ENCODE measurements at places on chromosomes 13 and 19.

DNA sequence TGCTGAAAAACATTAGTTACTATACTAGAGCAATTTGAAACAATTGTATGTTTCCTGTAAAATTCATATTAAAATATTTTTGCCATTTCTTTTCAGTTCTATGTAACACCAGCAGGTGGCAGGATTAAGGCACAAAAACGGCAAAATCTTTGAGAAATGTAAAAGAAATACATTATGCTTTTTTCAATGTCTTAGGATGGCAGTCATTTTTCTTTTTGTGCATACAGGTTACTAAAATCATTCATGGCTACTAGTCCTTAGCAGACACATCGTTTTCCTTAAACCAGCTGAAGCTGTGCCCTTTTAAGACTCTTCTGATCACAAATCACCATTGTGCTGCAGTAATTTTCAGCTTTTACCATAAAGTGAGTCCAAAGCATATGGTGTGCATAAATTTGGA is 800.7 kb upstream of the SLITRK5 start:
- DNase-seq = peak; percentile 7

DNA sequence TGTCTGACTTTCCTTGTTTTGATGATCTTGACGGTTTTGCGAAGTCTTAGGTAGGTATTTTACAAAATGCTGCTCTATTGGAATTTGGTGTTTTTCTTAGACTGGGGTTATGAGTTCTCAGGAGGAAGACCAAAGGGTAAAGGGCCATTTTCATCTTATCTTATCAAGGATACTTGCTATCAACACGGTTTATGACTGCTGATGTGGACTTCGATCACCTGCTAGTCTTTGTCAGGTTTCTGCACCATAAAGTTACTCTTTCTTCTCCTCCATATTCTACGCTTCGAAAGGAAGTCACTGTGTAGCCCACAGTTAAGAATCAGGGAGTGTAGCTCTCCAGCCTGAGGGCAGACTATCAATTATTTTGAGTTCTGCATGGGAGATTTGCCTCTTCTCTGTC is 7.4 kb upstream of the CEBPG start:
- DNase-seq = no peak

- no peak for DNase-seq
These were observed 1431.0 kb upstream of the SPRY2 start for GRCh38 chr13:81771951-81772350.

GRCh38 chr13:113182046-113182445 is 23.6 kb downstream of the PROZ start:
- no peak for DNase-seq

GRCh38 chr19:48925240-48925843 is 8.2 kb upstream of the DHDH start:
- DNase-seq = no peak

GRCh38 chr13:105050686-105051085 is 1484.8 kb downstream of the EFNB2 start:
- no peak for DNase-seq

DNA sequence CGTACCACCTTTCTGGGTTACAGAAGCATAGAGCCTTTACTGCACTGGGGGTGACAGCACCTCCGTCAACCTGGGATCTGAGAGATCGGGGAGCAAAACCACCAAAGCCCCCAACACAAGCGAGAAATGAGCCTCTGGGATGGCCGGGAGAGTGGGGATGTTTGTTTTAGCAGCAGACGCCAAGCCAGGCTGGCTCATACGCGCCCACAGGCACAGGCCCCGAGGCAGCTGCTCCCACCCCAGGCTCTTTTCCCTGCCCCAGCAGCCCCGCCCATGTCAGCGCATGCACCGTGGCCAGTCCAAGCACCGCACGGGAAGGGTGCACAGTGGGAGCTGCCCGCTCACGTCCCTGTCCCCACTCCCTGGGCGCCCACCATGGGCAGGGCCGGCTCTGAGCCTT is 8.5 kb downstream of the PIP5K1C start:
- no peak for DNase-seq

GRCh38 chr13:29266261-29266660 is 329.2 kb downstream of the SLC7A1 start:
- DNase-seq = no peak

DNA sequence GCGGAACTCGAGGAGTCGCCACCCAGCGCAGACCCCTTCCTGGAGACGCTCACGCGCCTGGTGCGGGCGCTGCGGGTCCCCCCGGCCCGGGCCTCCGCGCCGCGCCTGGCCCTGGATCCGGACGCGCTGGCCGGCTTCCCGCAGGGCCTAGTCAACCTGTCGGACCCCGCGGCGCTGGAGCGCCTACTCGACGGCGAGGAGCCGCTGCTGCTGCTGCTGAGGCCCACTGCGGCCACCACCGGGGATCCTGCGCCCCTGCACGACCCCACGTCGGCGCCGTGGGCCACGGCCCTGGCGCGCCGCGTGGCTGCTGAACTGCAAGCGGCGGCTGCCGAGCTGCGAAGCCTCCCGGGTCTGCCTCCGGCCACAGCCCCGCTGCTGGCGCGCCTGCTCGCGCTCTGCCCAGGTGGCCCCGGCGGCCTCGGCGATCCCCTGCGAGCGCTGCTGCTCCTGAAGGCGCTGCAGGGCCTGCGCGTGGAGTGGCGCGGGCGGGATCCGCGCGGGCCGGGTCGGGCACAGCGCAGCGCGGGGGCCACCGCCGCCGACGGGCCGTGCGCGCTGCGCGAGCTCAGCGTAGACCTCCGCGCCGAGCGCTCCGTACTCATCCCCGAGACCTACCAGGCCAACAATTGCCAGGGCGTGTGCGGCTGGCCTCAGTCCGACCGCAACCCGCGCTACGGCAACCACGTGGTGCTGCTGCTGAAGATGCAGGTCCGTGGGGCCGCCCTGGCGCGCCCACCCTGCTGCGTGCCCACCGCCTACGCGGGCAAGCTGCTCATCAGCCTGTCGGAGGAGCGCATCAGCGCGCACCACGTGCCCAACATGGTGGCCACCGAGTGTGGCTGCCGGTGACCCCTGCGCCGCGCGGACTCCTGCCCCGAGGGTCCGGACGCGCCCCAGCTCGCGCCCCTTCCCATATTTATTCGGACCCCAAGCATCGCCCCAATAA is 2.3 kb downstream of the AMH start:
- peak; percentile 73 for DNase-seq

GRCh38 chr19:13022859-13023636 is 27.8 kb downstream of the NFIX start:
- peak; percentile 80 for DNase-seq

DNA sequence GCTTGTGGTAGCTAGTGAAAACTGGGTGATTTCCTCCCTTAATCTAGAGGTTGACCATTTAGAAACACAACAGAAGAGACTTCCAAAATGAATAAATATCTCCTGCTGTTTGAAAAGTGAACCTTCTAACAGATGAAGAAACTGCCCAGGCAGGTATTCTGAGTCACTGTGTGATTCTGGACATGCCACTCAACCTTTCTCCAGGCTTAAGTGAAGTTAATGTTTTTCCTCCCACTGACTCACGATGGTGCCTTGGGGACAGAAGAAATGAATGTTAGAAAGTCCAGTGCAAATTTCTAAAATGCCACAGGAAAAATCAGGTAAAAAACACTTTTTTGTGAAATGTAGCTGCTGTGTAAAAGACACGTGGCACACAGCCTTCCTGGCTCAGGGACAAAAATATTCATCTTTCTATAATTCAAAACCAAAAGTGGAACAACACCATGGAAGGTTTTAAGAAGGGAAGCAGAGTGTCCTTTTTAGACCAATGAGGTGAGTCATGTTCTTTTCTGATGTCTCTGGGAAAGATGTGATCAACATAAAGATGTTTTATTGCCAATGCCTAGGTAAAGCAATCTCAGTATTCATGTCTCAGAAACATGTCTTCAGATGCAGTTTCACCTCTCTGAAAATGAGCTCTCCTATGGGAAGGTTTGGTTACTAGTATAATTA is 9.1 kb downstream of the UBE2L5 start:
- no peak for DNase-seq

DNA sequence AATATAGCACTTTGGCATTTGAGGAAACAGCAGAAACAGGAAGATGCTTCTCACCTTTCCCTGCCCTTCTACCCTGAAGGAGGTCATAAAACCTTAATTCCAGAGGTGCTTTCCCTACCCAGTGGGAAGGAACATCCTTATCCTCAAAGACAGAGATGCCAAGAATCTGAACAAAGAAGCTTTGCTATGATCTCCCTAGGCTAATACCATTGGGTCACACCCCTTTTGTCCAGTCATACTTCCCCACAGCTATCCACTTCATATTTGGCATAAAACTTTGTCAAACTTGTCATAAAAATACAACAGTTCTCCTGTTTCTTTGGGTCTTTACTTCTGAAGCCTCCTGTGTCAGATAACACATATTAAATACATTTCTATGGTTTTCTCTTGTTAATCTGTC is 21.7 kb upstream of the RXFP2 start:
- no peak for DNase-seq

- no peak for DNase-seq
These were observed 2.6 kb upstream of the CARD8 start for GRCh38 chr19:48258350-48258749.

DNA sequence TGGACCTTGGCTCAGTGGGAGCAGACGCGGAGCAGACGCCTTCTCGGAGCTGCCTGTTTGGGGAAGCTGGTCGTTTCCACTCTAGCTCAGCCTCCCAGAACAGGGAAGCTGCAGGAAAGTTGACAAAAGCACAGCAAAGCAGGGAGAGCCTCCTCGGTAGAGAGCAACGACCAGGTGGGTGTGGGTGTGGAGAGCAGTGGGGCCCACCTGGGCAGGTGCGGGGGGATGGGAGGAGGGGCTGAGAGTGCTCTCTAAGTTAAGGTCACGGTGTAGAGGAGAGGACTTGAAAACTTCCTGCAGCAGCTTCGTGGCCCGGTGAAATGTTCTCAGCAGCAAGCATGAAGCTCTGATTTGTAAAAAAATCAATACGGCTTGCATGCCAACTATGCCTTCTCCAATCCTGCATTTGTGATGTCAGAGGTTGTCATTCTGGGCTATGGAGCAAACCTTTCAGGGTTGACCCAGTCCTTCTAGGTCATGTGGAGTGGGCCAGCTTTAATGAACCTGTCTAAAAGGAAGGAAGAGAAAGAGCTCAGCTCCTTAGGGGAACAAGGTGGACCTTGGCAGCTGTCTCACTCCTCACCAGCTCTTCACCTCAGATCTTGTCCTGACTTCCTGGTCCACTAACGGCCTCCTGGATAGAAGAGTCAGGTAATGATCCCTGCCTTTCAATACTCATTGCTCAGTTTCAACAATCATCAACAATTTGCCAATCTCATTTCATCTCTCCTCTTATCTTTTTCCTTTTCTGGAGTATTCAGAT is 85.8 kb upstream of the UBL3 start:
- no peak for DNase-seq

- no peak for DNase-seq
These were observed 22.6 kb downstream of the CHST8 start for GRCh38 chr19:33644284-33644836.

DNA sequence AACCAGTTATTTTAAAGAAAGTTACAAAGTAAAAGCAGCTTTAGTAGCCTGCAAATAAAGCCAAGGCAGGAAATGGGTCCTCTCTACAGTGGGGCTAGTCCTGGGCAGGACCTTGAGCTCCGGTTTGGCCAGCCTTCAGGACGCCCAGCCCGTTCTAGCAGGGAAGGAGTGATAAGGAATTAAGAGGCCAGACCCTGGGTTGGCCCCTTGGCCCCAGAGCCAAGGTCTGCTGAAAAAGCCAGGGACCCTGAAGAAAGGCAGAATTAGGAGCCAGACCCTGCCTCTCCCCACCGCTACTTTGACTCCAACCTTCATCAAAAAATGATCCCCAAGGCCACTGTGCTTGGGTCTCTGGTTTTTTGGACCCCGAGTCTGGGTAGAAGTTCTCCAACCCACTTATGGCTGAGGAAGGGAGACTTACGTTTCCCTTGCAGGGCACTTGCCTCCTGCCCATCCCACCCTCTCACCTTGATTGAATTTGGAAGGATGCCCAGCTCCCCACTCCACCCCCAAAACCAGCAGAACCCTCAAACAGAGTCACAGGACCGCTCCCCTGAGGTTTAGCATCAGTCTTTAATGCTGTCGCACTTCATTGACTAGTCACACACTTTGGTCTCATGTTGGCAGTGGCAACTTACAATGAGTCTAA is 3.9 kb downstream of the DNAJB1 start:
- no peak for DNase-seq

DNA sequence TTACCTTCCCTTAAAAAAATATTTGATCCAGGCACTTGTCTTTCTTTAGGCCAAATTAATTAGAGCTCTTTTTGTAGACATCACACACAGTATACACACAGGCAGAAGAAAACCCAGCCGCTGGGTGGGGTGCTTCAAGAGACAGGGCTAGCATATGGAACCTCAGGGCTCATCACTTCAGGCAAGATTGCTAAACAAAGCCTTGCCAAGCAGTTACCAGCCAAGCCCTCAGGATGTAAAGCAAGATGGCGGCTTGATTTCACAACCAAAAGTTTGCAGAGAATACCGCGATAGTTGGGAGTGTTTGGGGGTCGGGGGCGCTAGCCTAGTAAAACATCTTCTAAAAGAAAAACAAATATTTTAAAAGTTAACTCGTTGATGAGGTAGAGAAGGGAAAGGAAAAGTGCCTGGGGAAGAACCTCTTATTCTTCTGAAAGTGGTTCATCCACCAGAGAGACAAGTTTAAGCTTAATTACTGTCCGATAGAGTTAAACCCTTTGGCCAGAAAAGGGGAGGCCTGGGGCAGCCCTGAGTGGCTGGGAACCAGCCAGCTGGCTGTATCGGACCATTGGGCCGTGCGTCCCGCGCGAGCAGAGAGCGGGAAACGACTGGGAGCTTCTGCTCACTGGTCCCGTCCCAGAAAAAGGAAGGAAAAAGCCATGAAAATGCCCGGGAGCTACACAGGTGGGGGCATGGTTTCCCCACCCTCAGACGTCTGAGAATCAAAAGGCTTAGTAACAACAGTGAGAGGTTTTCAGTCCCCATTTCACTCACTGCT is 254.9 kb upstream of the PCDH20 start:
- DNase-seq = no peak

- no peak for DNase-seq
These were observed 59.5 kb upstream of the CYSLTR2 start for GRCh38 chr13:48594096-48594815.

GRCh38 chr13:108278466-108278865 is 8.9 kb downstream of the TNFSF13B start:
- no peak for DNase-seq

DNA sequence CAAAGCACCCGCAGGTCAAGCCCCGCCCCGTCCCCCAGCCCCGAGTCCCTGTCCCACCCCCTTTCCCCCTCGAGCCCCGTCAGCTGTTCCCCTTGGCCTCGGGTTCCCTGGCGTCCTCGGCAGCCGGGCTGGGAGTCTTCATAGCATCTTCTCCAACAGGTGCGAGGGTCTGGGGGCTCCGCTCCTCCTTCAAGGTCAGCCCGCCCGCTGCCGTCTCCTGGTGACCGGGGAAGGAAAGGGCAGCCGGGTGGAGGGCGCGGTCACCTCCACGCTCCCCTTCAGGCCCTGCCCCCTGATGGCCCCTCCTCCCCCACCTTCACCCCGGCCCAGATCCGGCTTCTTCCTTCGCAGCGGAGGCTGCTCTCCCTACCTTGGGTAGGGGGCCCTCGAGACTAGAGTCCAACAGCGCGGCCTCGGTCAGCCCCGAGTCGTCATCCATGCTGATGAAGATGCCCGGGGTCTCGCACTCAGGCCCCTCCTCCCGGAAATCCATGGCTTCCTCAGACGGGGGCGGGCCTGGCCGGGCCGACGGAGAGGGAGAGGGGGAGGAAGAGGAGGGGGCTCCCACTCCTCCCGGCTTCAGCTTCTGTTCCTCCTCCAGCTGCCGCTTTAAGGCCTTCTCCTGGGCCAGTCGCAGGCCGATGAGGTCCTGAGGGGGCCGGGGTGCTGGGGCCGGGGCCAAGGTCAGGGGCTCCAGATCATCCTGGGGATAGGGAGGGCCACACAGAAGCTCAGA is 541 bp upstream of the RSPH6A start:
- DNase-seq = no peak

GRCh38 chr19:58393725-58394033 is 1.8 kb upstream of the RNF225 start:
- no peak for DNase-seq

Data from GM13977 (cell line).